Stomach (tissue), 19 donors: ENCODE measurements at places on chromosomes 5 and 9. TPM values are rescaled to one million over a fixed set of nuclear protein-coding genes. Genes with fewer than 3 reads are reported as not detected.

DNA sequence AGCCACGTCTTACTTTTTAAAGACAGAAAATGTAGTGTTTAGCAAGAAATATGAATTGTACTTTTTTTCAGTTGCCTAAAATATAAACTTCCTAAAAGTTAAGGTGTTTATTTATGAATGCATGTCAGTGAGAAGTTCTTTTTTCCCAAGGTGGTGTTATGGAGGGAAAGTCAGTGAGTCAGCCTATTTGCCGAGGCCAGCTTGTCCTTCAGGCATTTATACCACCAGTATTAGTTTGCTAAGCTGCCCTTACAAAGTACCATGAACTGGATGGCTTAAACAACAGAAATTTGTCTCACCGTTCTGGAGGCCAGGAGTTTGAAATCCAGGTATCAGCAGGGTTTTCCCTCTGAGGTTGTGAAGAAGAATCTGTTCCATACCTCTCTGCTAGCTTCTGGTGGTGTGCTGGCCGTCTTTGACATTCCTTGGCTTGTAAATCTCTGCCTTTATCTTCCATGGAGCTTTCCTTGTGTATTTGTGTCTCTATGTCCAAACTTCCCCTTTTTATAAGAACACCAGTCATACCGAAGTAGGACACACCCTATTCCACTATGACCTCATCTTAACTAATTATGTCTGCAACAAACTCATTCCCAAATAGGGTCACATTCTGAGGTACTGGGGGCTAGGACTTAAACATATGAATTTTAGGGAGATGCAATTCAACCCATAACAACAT lies 38.4 kb downstream of the PRKACG start:
- DNase-seq, result no peak

DNA sequence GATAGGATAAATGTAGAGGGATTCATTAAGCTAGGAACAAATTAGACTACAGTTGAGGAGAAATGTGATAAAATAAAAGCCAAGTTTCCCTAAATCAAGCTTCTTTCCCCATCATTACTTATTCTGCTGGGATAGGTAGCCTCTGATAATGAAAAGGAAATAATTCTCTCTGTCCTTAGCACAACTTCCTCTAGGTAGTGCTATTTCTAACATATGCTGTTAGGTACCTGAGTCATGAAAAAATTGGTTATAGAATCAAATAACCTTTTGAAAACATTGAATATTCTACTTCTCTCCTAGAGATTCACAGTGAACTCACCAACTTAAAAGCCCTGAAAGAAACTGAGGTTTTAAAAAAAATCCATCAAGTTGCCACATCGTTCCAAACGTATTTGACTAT lies 1793.1 kb downstream of the EFNA5 start:
- DNase-seq, result no peak

The LRRC26 gene
- 440 TPM for total RNA-seq

- no peak for DNase-seq
These were observed 180.1 kb downstream of the CACNA1B start for GRCh38 chr9:138057726-138058125.

DNA sequence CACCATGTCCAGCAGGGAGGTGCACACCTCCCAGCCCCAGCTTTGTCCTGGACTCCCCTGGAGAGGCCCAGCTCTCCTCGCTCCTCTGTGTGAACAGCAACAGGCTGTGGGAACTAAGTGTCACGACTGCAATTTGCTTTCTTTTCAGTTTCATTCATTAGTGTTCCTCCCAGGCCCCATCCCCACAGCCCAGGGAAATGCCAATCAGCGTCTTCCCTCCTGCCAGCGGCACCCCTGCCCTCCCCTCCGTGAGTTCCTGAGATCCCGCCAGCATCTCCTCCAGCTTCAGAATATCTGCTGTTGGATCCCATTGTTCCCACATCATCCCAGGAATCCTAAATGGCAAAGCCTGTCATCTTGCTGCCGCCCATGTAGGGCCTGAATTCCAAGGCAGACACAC lies 13.1 kb upstream of the RPL26L1 start:
- DNase-seq, result no peak

- DNase-seq, result peak; percentile 67
These were observed at the start of gene CARD19 for GRCh38 chr9:93096131-93096802. Gene CARD19 (plus strand): TSS chr9:93096217. CDS start chr9:93096346, 129 bp downstream.

DNA sequence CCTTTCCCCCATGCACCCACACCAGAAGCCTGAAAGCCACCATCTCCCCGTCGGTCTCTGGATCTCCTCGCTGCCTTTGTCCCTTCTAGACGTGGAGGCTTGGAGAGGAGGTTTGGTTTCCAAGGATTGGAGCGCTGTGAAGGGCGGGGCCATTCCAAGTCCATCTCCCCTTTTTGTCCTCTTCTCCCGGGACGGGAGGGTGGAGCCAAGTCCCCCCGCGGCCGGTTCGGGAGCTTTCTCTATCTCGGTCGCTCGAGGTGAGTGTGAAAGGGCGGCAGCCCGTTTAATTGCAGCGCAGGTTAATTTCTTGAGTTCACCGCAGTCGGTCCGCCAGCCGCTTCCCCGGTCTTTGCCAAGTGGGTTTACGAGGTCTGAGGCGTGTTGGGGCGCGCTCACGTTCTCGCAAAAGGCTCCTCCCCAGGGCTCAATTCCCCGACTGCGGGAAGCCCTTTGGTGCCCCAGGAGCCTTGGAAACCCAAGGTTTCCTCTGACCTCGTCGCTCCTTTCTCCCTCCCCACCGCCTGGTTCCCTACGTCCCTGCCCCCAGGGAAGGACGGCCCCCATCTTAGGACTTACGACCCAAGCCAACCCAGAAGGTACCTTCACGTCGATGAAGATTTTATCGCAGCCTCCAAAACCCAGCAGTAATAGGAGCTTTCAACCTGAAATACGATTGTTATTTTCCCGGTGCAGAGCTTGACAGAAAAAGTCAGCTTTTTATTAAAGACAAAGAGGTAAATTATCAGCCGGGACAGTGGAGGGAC lies 2.8 kb upstream of the ZNF462 start:
- DNase-seq, result no peak

The CRB2 gene
- 4.3 TPM for total RNA-seq

GRCh38 chr9:85427772-85428171 lies 314.0 kb downstream of the AGTPBP1 start:
- DNase-seq, result no peak

The CDC20B gene
- not detected for total RNA-seq

GRCh38 chr9:120183615-120184014 lies 396.4 kb downstream of the CDK5RAP2 start:
- DNase-seq, result no peak

DNA sequence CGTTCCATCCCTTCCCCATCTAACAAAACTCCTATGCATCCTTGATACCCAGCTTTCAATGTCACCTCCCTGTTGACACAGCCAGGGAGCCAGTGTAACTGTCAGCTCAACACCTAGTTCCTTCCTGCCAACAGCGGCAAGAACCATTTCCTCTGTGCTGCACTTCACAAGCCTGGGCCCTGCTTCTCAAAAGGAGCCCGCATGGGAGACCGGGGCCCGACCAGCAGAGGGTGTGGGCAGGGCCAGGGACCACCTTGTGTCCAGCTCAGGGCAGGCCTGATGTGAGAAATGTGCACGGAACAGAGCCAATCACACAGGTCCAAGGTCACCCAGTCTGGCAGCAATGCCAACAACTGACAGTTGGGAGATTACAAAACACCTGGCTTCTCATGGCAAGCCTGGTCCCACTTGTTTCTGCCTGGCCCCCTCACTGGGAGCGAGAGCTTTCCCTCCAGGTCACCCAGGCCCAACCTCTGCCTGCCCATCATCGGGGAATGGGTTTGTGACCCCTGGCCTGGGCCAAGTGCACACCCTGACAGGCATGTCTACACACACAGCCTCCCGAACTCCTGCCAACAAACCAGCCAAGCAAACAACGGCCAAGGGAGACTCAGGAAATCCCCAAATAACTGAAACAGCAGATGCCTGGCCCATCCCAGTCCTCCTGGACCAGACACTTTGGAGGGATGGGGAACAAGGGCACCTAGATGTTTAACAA lies 3.1 kb downstream of the RNF44 start:
- DNase-seq, result peak; percentile 66

DNA sequence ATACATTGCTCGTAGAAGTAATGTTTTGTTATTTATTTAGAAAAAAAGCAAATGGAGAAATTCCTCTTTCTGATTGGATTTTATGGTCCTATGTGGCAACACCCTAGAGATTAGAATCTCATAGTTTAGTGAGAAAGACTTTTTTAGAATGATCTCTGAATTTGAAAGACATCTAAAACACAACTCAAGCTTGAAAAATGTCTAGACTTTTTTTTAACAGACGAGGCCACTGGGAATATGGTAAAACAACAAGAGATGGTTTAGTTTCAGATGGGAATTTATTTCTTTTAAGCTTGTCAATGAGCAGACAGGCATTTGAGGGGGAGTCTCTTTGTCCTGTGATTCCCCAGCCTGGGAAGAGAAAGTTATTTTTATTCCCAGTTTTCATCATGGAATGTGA lies 122.1 kb downstream of the NTRK2 start:
- no peak for DNase-seq

The CD72 gene
- not detected for total RNA-seq

DNA sequence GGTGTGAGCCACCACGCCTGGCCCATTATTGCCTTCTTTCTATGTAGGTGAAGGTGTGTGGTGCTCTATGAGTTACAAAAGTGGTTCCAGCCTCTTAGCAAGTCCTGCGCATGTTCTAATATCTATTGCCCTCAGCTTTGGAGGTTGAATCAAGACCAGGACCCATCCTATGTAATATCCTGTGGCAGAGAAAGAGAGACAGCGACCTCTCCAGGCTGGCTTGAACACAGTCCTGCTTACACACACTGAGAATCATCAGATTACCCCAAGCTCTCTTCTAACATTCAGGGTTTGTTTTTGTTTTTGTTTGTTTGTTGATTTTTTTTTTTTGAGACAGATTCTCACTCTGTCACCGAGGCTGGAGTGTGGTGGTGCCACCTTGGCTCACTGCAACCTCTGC lies 94.7 kb upstream of the OSMR start:
- DNase-seq, result no peak

DNA sequence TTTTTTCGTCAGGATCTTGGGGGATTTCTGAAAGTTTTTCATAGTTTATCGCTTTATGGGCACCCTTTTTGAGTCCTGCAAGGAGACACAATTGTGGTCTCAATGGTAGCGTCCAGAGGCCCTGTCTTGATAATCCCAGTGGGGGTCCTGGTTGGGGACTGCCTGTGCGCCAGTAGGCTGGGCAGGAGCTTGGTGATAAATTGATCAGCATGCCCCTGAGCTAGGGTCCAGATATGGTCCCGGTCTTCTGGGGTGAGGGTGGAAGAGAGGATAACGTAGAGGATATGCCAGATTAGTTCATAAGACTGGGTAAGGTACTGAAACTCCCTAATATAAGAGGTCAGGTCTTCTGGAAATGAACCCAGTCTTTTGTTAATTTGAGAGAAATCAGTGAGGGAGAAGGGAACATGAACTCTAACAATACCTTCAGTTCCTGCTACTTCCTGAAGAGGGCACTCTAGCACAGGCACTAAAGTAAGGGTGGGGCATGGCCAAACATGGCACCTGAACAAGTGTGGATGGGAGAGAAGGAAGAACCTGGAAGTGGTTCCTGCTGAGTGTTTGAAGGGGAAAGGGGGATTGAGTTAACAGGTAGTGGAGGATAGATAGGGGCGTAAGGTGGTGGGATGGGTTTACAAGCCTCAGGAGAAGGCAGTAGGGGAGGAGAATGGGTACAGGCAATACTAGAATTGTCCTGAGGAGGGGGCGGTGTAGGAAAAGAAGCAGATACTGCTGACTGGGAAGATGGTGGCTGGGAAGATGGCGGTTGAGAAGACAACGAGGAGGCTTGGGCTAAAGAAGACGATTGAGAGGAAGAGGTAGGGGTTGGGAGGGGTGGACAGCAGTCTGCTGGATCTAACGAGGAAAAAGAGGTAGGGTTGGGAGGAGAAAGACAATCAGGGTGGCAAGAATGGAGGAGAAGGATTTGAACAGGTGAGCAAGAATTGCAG lies 33.8 kb upstream of the ANXA2R start:
- peak; percentile 35 for DNase-seq

GRCh38 chr9:12631866-12632265 lies 61.3 kb upstream of the TYRP1 start:
- no peak for DNase-seq

The STC2 gene
- total RNA-seq, result not detected

The SPATA31A3 gene
- total RNA-seq, result not detected

The TAF11L14 gene
- not detected for total RNA-seq

DNA sequence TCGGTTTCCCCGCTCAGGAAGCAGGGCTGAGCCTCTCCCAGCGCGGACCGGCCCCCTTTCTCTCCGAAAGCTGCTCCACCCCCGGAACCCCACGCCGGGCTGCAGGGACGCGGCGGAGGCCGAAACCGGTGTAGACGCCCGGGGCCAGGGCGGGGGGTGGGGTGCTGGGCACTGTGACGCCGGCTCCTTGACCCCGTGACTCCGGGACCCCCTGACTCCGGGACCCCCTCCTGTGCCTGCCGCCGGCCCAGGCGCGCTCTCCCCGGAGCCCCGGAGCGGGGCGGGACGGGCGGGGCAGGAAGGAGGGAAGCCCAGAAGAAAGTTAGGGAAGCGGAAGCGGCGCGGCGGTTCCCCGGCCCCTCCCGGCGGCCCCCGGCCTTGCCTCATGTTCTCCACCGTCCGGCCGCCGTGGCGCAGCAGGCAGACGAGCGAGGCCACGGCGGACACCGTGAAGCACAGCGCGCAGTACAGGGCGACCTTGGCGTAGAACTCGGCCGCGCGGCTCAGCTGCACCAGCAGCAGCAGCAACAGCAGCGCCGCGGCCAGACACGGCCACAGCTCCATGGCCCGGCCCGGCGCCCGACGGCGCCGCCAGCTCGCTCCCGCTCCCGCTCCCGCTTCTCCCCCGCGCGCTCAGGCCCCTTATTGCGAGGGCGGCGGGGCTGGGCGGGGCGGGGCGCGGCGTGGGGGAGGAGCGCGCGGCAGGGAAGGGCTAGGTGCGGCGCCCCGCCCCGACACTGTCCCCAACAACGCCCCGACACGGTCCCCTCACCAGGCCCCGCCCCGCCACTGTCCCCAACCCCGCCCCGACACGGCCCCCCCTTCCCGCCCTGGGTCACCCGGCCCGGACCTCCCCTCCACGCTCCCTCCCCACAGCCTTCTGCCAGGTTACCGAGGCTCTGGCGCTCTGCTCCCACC lies at the start of gene AGPAT2:
Gene AGPAT2, minus strand, starts transcription at position 664 of the 918 bp plus-strand sequence. Its CDS starts 100 bp downstream, at position 564.
- peak; percentile 90 for DNase-seq

DNA sequence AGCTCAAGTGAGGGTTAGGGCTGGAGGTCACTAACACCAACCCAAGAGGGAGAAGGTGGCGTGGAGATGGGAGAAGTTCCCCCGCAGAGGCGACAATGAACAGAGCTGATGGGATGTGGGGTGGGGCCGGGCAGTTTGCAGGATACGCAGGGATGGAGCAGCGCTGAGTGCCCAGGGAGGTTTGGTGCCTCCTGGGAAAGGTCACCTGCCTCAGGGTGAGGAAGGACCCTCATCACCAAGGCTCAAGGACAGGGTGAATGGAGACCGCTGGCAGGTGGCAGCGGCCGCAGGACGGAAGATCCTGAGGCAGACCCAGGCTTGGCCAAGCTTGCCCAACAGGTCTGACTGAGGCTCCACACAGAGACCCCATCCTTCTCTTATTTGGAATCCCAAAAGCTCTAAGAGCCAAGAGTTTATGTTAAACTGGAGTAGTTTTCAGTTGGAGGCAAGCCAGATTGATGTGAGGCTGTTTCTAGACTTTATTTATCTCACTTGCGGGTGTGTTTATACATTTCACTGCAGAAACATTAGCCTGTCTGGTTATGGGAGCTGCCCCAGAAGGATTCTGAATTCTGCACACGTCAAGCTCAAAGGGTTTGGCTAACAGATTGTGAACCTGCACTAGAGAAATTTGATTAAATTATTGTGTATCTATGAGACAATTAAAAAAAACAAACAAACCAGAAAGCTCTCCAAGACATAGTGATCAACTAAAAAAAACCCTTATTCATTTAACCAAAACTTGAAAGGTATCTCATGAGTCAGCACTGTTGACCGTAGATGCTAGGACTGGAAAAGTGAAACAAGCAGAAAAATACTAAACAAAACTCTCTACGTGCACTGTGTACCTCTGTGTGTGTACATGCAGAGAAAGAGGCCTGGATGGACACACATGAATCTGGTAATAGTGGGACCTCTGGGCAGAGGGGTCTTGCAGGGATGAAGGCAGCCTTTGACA lies 146.2 kb upstream of the PHYKPL start:
- DNase-seq, result no peak
